ENCODE measurements at places on chromosomes 16 and 17.

DNA sequence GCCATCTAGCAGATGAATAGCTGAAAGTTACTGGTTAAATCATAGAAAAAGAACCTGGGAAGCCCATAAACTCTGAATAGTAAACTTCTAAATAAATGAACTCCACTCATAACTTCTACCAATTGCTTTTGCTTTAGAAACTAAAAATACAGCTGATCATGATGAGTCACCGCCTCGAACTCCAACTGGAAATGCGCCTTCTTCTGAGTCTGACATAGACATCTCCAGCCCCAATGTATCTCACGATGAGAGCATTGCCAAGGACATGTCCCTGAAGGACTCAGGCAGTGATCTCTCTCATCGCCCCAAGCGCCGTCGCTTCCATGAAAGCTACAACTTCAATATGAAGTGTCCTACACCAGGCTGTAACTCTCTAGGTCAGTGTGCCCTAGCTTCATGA is 9.7 kb downstream of the KAT7 start:
- no peak for DNase-seq

- DNase-seq = no peak
These were observed 5.4 kb downstream of the TPSD1 start for GRCh38 chr16:1261131-1261892.

DNA sequence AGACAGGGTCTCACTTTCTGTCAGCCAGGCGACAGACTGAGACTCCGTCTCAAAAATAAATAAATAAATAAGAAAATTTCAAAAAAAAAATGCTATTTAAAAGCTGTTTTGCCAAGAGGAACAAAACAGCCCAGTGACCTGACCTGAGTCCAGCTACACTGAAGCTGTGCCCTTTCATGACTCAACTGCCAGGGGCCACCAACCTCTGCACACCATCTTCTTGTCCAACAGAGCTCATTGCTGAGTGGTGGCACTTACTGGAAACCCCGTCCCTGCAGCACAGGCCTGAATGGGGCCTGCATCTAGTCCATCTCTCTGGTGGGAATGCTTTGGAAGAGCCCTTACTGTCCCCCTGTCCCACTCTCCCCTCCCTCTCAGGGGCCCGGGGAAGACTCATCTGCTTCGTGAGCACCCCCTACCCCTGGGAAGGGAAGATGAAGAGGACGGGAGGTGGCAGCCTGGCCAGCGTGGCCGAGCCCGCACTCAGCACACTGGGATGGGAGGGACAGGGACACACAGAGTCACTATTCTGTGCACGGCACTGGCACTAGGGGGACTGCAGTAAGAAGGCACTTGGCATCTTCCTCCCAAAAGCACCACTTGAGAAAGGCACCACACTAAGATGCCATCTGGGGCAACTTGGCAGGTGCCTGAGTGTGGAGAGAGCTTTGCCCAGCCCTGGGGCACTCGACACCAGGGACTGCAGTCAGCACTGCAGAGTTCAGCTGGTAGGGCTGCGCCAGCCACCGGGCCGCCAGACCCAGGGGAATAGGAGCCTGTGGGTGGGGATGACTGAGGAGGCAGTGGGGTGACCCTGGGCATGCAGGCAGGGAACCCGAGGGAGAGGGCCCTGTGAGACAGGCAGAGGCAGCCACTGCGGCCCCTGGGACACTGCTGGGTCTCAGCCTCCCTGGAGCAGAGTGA is 13.5 kb downstream of the FBXO31 start:
- no peak for DNase-seq

- DNase-seq = no peak
These were observed 62.9 kb downstream of the LMF1 start for GRCh38 chr16:907842-908241.

DNA sequence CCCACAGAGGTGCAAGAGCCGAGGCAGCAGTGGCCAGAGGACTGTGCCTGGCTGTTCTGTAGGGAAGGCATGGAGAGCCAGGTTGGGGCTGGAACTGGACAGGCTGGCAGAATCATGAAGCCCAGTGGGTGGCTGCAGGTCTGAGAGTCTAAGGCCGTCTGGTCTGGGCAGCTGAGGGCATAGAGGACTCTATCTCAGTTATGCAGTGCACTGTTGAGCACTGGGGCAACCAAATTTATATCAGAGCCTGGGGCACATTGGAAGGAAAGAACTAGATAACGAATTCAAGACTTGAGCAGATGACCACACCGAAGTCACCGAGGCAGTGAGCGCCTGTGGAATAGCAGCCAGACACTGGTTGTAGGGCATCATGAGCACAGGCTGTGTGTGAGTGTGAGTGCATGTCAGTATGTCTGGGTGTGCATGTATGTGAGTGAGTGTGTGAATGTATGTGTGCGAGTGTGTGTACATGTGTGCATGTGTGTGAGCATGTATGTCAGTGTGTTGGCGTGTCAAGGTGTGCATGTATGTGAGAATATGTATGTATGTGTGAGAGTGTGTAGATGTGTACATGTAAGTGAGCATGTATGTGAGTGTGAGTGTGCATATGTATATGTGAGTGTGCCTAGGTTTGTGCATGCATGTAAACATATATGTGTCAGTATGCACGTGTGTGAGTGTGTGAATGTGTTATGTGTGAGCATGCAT is 37.0 kb downstream of the RGS9 start:
- DNase-seq = no peak

Measured in activated T-helper 1 cell treated with anti-CD3 and anti-CD28 coated beads, Interleukin-2, amount 50 U/mL, for 16 hours (primary cell).